ENCODE measurements at places on chromosomes 7 and 10.

GRCh38 chr7:17598846-17599245, 300.4 kb downstream of the AHR start:
- DNase-seq: no peak

- peak; percentile 79 for DNase-seq
These were observed 20.5 kb downstream of the CLEC2L start for GRCh38 chr7:139543801-139544603.

DNA sequence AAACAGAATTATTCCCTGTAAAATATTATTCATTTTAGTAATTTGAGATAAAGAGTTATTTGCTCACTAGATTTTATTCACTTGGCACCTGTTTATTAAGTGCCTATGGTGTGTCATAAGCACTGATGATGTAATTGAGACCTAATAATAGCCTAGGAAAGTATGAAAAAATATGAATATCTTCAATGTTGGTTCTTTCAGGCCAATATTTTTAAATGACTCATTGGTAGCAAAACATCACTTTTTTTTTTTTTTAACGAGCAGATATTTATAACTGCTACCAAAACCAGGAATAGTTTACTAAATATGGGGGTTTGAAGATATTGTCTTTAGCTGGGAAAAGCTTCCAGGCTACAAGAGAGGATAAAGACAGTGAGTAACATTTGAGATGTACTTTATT, 228.0 kb downstream of the PRKG1 start:
- no peak for DNase-seq

- DNase-seq: no peak
These were observed 245.9 kb upstream of the HGF start for GRCh38 chr7:82015751-82016150.

GRCh38 chr7:30755384-30756154, 3.6 kb downstream of the INMT start:
- peak; percentile 59 for DNase-seq

- DNase-seq: no peak
These were observed 77.0 kb downstream of the AASS start for GRCh38 chr7:122067077-122067476.

GRCh38 chr10:75291805-75292204, 56.0 kb upstream of the COMTD1 start:
- no peak for DNase-seq

DNA sequence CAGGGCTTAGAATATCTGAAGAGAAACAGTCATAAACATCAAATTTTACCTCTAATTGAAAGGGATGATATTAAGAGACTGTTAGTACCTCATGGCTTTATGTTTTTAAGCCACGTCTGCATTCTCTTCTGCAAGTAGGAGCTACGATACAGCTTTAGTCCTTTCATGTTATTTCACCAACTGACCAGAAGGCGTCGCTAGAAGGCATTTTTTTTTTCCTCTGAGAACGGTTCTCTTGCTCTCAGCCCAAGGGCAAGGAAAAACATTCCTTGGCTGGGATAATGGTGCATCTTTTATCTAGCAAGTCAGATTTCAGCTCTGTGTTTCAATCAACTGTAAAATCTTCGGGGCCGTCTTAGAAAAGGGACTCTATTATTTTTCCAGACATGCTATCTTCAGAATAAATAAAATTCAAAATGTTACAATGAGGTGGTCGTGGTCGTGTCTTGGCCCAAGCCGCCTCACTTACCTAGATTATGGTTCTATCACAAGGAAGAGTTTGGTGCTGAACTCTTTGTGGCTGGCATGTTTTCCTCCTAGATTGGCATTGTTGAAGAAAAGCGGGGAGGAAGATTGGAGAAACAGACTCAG, 41.6 kb upstream of the LYZL2 start:
- DNase-seq: peak; percentile 68

GRCh38 chr7:87715545-87715944, 87.3 kb downstream of the RUNDC3B start:
- DNase-seq: no peak

- no peak for DNase-seq
These were observed 211.1 kb upstream of the TCF7L2 start for GRCh38 chr10:112738606-112739591.

- no peak for DNase-seq
These were observed 47.7 kb upstream of the NRP1 start for GRCh38 chr10:33382216-33382600.

GRCh38 chr10:70158113-70158512, 11.6 kb upstream of the TYSND1 start:
- no peak for DNase-seq

DNA sequence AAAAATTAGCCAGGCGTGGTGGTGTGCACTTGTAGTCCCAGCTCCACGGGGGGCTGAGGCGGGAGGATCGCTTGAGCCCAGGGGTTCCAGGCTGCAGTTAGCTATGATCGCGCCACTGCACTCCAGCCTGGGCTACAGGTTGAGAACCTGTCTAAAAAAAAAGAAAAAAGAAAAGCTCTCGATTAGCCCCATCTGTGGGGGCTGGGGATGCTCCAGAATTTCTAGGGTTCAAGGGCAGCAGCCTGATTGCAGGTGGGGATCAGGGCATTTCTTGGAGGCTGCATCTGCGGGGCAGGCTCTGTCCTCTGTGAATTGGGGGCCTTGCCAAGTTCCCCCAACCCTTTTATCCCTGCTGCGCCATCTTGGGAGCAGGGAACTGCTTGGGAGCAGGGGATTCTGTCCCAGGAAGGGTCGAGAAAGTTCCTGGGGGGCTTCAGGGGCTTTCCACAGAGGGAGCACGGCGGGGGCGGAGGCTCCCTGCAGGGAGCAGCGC, 651 bp upstream of the ARPC1A start:
- no peak for DNase-seq

- DNase-seq: no peak
These were observed 8.0 kb downstream of the COA1 start for GRCh38 chr7:43721193-43721806.

GRCh38 chr7:36161996-36162395, 8.9 kb downstream of the EEPD1 start:
- DNase-seq: no peak

- no peak for DNase-seq
These were observed 26.8 kb downstream of the IFT22 start for GRCh38 chr7:101294832-101295121.

DNA sequence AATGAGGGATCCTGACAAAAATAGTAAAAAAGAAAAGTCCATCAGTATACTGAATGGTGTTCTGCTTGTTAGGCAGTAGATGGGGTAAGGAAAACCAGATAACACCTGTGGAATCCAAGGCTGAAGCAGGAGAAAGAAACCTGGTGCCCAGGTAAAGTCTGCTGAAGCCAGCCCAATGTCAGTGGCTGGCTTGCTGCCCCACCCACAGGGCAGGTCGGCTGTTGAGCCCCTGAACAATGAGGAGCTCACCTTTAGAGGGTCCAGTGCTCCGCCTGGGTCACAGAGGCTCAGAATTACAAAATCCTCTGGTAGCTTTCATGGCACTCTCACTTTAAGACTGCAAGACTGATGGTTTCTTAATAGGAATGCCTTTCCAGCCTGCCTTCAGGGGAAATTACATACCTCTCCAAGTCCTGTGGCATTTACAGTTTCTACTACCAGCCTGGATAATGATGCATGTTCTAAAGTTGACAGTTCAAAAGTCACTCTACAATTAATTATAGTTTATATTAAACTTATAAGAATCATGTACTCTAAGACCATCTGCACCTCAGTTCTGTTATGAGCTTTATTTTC, 23.8 kb downstream of the DHX32 start:
- DNase-seq: peak; percentile 36

DNA sequence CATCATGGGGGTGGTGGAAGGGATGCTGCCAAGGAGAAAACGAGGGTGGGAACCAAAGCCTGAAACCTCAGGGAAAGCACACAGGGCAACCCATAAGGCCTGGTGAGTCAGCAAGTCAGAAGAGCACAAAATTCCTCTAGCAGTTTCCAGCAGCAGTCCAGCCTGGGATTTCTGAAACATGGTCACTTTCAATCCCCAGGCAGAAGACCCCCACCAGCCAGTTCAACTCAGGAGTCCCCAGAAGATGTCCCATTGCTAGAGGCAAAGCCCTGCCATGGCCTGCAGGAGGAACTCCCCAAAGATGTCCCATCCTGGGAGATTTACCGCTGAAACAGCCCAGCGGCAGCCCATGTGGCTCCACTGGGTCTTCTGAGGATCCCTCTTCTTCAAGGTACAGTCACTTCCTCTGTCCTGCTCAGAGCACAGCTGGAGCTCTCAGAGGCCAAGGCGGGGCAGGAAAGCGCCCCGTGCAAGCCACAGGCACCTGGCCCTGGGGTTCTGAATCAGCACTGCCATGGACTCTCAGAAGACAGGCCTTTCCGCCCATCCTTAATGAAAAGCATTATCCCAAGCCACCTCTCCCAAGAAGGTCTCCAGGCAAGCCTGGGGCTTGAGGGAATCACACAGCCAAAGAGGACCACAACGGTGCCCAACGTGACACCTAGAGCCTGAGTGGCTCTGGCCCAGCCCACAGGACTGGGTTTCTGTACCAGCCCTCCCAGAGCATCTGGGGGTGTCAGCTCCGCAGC, 196.9 kb downstream of the GRID1 start:
- no peak for DNase-seq

DNA sequence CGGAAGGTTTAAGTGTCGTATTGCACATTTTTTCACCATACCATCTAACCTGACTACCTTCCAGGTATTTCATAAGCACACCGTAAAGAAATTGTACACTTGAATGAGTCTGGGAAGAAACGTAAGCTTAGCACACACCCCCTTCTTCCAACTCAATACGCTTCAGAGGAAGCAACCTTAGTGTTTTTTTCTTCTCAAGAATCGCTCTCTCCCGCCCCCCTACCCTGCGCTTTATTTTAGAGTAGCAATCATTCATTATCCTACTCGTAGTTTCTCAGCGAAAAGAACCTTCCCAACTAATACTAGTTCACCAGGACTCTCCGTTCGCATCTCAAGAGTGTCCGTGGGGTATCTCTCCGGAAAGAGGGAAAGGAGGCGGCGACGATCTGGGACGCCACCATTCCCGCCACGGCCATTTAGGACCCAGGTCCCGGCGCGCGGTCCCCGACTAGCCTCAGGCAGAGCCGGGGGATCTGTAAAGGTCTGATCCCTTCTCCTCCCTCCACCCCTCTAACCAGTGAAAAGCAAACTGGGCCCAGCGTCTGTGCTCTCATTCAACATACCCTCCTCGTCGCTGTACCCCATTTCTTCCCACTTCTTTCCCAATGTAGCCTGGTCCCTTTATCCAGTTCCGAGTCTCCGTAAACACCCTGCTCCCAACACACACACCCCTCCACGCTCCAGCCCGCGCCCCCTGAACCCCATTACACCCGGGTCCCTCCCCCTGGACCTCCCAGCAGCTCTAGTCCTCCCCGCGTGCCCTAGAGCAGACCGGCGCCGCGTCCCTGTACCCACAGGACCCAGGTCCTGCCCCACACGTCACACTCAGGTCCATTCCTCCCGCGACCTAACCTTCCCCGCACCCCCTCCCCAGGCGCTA, 16.0 kb downstream of the MYOZ1 start:
- DNase-seq: peak; percentile 88

- DNase-seq: peak; percentile 92
These were observed at the start of gene HOXA1 for GRCh38 chr7:27095897-27096767. HOXA1 (minus strand) TSS chr7:27096000; CDS start chr7:27095912, 88 bp downstream.

DNA sequence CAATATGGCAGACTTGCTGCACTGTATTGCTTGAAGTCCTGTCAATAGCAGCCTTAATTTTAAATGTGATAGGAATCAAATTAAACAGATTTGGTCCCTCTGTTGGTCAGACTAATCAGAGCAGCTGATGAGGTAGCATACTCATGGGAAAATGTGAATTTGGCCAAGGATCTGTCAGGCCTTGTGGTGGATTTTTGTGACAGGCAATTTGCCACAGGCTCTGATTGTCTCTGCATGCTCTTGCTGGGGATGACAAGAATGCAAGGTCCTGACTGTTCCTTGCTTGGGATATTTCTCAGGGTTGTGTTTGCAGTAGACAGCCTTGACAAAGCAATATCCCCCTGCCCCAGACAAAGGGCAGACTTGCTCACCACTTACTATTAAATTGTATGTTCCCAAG, 41.5 kb upstream of the GARS1 start:
- no peak for DNase-seq

DNA sequence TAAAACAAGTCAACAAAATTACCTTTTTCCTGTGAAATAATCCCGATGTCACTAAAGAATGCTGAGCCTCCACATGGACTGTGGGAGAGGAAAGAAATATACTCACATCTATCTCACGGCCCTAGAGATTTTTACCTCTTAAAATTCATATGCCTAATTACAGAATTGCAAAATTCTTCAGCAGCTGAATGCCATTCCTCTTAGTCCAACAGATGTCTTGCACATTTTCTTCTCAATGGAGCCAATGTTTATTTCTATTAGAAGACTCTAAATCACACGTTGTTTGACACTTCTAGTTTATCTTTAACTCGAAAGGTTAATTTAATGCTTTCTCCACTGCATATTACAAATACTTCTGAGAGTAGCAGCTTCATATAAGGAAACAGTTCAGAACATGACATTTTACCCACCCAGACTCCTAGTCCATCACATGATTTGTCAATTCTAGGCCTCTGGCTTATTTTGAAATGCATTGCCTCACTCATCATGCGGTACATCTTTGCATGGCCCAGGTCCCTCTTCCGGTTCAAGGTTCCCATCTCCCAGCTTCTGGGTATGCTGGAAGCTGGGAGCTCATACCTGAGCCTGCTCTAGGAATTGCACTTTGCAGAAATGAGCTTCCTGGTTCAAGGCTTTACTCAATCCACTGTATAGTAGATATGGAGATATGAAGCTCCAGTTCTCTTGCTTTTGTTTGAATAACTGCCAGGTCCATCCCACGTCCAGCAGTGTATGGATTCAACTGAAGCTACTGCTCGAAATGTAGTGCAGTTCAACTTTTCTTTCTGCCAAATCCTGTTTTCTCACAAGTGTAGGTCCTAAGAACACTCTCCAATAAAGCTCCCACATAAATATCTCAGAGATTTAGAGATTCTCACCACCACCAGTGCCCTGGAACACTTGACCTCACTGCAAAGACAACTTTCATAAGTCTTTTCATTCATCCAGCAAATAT, 306.2 kb downstream of the GPR37 start:
- DNase-seq: no peak

DNA sequence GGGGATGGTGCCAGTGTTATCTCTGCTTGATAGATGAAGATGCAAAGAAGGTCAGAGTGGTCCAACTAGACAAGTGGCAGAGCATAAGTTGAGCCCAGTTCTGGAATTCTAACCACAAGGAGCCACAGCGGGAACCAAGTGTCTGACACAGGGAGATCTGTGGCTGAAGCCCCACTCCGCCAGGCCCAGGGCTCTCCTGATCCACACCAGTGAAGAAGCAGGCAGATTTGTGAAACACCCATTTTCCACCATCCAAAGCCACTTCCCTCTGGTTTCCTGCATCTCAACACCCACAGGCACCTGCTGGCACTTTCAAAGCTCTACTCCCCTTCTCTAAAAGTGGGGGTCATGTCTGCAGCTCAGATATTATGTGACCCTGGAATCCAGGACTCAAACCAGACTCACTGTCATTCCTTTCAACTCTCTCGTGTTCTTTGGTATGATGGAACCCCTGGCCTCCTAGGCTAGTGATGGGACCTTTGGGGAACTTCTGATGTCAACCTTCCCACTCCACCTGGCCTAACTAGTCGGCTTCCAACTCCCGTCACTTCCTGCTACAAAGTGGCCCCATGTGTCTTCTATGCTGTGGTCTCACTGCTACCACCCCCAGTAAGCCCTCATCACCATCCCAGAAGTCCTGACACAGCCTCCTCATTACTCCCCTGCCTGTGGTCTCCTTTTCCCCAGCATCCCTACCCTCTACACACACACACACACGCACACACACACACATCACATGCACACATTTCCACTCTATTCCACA, 177.6 kb downstream of the GRID1 start:
- no peak for DNase-seq

- no peak for DNase-seq
These were observed 48.5 kb downstream of the RASGEF1A start for GRCh38 chr10:43218206-43218950.
